ENCODE measurements at places on chromosomes 6 and 20.

DNA sequence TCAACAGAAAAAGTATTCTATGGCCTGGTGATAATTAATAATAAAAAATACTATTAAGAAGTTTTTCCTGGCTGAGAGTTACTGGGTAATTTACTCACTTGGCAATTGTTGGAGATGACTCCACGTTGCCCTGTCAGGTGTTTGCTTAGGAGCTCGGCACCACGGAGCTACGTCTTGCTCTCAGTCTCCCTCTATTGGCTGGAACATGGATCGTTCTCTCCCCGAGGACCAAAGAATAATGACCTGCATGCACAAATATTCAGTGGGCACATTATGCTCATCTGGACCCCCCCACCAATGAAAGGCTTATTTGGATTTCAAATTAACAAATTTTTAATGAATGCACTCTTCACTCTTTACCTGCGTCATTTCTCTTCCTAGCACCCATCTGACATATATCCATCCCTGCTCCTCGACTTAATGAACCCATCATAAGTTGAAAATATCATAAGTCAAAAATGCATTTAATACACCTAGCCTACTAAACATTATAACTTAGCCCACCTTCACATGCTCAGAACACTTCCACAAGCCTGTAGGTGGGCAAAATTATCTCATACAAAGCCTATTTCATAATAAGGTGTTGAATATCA is 71.0 kb upstream of the CD83 start:
- peak; percentile 5 for DNase-seq

DNA sequence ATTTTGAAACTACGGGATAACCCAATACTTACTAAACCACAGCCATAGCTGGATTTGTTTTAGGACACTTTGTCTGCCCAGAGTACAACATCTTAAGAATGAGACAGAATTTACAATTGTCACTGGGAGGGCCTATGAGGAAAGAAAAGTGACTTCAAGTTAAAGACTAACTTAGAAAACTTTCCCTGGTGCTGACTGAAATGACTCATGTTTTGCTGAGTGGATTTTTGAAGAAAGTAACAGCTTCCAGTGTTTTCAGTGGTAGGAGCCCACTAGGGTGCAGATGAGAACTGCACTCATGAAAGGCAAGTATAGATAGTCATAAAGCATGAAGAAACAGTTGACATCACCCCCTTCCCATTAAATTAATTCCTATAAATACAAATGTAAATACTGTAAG is 988.2 kb upstream of the MAP3K7 start:
- no peak for DNase-seq

DNA sequence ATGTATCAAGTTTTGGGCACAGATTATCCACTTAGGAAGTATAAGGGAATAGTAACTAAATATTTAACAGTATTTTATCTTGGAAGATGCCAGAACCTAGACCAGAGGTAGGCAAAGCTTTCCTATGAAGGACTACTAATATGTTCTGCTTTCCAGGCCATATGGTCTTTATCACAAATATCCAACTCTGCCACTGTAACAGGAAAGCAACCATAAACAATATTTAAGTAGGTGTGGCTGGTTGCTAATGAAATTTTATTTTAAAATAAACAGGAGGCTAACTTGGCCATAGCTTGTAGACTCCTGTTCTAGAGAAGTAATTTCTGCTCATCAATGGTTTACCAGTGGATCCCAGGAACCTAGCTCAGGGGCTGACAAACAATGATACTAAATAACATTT is 39.4 kb downstream of the NOL7 start:
- DNase-seq: no peak

DNA sequence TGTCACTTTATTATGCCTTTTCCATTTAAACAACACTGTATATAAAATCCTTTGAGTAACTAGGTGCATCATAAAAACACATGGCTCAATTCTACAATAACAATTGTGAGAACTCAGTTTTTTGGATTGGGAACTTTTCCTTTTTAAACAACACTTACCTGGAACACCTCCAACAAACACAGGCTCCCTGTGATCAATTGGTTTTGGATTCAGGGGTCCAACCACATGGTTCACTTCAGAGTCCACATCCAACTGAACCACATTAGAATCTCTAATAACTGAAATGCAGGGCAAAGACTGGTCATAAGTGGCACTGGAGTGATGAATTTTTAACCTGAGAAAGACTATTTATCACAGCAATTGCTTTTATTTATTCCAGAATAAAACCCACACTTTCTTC is 26.5 kb downstream of the FAM229B start:
- no peak for DNase-seq

DNA sequence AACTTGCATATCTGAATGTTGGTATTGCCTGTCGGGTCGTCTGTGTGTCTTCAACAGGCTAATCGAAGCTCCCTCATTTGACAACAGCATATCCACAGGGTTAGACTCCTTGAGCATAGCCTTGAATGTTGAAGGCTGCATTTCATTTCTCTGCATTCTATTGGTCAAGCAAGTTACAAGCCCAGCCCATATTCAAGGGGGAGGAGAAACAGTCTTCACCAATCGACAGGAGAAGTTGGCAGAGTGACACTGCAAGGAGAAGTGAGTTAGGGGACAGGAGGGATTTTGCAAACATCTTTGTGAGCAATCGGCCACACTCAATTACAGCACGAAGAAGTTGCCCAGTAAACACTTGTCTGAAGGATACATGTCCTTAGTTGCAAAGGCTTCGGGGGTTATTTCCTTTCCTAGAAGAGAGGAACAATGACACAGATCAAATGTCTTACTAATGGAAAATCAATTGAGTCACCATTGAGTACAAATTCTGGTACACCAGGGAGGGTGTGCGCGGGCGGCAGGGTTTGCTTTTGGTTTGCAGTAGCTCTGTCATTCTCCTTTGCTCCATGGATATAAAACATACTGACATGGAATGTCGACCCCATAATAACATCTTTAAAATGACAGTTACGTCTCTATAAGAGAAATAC is 60.6 kb upstream of the NT5E start:
- DNase-seq: no peak

All from activated naive CD4-positive, alpha-beta T cell (primary cell).